ENCODE measurements at places on chromosomes 1 and 21.

- no peak for DNase-seq
Observed at GRCh38 chr1:230707732-230708630, 5.9 kb downstream of the AGT start.

DNA sequence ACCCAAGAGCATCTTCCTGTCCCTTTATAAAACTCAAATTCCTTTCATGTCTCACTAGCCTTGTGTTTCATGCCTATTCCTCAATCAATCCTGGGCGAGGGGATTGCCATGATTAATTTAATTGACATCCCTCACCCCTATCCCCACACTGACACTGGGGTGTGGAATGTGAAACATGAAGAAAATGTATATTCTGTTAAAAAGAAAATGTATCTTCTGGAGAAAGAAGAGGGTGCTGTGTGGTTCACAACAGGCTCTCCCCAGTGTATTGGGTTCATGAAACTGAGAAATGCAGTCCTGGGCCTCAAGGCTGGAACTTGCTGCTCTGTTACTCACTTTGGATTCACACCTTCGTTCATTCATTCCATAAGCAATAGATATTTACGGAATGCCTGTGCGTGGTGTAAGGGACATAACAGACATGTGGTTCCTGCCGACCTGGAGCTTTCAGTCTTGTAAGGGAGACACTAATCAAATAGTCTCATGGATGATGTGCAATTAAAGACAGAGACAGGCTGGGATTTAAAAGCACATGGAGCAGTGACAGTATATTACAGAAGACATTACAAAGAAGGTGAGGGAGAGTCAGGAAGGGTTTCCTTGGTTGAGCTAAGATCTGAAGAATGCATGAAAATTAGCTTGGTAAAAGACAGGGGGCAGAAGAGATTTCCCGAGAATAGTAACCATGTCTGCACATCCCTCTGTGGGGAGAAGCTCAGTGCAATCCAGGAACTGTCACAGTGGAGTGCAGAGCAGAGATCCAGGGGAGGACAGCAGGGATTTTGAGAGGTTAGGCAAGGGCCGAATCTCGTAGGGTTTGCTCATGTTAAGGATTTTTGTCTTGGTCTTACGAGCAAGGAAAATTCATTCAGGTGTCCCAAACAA is 32.1 kb downstream of the SERTAD4 start:
- no peak for DNase-seq

DNA sequence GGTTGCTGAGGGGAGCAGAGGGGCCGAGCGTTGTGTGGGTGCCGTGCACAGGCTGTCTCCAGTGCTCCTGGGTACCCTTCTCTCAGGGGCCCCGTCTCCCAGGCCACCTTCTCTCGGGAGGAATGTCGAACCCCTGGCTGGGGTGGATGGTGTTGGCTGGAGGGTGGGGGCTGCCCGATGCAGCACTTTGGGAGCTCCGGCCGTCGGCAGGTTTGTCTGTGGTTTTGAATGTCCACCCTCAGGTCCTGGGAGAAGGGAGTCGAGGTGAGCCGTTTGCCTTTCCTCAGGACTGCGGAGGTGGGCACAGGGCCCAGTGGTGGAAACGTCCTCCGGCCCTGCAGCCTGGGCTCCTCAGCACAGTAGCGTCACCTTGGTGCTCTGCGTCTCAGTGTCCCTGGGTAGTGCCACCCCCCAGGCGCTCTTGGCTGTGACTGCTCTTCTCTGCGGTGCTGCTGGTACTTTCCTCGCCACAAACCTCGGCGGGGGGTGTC is 14.5 kb downstream of the SLX9 start:
- DNase-seq, result no peak

DNA sequence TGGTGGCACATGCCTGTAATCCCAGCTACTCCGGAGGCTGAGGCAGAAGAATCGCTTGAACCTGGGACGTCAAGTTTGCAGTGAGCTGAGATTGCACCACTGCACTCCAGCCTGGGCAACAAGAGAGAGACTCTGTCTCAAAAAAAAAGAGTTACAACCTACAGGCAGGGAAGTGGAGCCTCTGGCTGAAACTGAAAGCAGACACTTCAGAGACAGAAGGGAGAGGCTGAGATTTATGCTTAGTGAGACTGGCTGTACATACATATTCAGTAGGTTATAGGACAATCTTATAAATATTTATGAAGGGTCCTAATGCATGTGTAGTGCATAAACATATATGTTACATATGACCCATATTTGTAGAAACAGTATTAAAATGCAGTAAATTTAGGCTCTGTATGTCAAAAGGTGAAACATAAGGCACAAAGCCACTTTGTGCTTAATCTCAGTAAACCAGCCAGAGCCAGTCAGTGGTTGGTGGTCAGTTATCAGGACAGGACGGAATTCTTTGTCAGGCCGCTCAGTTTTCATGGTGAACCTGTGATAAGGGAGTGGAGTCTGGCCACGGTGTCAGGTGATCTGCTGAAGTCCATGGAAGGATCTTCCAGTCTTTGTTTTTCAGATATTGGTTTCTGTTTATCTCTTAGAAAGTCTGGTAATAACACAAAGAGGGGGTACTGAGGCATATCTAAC is 13.7 kb downstream of the RHEX start:
- DNase-seq, result no peak

DNA sequence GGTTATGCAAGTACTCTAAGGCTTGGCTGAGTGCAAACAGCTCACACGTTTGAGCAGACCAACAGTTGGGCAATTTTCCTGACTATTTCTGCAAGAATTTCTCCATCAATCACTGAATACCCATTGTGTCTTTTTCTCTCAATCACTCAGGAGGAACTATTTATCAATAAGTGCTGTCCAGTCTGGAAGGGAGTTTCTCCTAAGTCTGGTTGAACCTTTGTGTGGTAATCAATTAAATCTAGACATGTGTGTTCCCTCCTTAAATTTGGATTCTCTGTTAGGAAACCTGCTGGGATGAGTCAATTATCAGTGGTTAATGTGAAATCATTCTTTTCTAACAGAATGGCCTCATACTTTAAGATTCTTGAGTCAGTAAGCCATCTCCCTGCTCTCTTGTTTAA is 6.8 kb upstream of the AADACL3 start:
- DNase-seq, result no peak

DNA sequence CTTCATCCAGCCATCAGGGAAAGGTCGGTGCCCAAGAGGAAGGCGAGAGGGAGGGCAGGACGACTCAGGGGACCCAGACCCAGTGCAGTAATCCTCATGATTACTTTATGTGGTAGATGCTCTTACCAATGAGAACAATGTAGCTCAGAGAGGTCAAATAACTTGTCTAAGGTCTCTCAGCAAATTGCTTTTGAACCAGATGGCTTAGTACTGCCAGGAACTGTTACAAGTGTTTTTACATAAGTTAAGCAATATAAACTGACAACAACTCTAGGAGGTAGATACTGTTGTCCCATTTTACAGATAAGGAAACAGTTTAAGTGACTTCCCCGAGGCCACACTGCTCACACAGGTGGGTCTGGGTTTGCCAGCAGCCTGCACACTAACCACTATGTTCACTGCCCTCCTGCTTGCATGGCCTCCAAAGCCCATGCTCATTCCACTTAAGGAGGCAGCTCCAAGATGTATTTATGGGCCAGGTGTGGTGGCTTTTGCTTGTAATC is 111.7 kb downstream of the LACTBL1 start:
- DNase-seq, result no peak

- DNase-seq, result no peak
Observed at GRCh38 chr1:57165546-57165945, 199.7 kb upstream of the C8B start.

- DNase-seq, result no peak
Observed at GRCh38 chr1:94597701-94598100, 56.1 kb upstream of the F3 start.

- DNase-seq, result no peak
Observed at GRCh38 chr1:23625459-23625858, 66.1 kb upstream of the RPL11 start.

DNA sequence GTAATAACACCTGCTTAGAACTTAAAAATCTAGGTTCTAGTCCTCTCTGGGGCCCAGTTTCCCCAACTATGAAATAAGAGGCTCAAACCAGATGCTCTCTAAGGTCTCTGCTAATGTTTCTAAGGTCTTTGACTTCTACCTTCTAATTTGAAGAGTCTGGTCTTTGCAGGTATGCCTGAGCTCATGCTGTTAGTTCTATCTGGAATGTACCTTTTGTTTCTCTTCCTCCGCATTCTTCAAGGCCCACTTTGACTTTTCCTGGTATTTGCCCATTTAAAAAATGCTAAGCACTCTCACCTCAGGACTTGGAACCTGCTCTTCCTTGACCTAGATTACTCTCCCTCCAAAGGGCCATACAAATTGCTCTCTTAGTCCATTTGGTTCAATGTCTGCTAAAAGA is 13.5 kb downstream of the SLC35D1 start:
- DNase-seq, result no peak

- DNase-seq, result no peak
Observed at GRCh38 chr1:157099633-157100009, at the start of gene ETV3L. TSS of gene ETV3L (minus strand) at chr1:157099808. CDS start at chr1:157099523, 285 bp downstream.

DNA sequence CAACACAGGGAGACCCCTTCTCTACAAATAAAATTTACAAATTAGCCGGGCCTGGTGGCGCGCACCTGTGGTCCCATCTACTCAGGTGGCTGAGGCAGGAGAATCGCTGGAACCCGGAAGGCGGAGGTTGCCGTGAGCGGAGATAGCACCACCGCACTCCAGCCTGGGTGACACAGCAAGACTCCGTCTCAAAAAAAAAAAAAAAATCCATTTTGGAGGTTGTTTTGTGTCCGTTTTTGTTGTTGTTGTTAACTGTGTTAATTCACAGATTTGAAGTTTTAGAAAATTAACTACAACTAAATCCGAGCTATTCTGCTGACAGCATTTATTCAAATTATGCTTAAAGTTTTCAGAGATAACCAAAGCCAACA is 618 bp downstream of the CLCC1 start:
- DNase-seq, result no peak

GRCh38 chr1:100458661-100459357 is 79.1 kb upstream of the GPR88 start:
- DNase-seq, result no peak

DNA sequence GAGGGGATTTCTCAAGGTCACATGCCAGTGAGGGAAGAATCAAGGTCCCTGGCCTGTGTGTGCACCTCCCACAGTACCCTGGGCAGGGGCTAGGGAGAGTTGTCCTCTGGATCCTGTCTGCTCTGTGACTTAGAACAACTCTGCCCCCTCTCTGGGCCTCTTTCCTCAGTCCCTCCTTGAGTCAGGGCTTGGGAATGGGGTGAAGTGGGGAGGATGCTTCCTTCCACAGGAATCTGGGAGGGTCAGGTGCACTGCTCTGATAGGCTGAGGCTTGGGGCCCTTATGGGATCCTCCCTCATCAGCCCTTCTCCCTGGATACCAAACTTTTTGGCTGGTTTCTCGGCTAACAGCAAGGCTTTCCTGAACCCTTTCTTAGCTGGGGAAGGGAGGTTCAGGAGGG is 2.5 kb downstream of the TRNP1 start:
- no peak for DNase-seq

GRCh38 chr1:15968172-15968571 is 7.7 kb downstream of the ZBTB17 start:
- no peak for DNase-seq

- DNase-seq, result no peak
Observed at GRCh38 chr1:10980094-10980577, 32.3 kb upstream of the TARDBP start.

- DNase-seq, result no peak
Observed at GRCh38 chr1:29889776-29890175, 653.5 kb downstream of the PTPRU start.

DNA sequence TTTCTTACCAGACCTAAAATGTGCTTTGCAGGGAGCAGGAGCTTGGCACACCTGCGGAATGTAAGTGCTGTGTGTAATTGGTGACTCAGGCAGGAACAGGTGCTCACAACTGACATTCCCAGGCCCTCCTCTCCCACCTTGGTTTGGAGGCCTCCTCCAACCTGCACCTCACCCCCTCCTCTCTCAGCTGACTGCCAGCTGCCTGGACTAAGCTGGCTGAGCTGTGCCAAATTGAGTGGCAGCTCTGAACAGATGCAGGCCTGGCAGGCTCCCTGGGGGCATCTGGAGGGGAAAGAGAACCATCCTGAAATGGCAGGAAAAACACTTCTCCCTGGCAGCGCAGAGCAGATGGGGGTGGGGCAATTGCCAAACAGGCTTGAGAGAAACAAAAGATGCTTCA is 91.7 kb upstream of the PGBD5 start:
- DNase-seq, result no peak

DNA sequence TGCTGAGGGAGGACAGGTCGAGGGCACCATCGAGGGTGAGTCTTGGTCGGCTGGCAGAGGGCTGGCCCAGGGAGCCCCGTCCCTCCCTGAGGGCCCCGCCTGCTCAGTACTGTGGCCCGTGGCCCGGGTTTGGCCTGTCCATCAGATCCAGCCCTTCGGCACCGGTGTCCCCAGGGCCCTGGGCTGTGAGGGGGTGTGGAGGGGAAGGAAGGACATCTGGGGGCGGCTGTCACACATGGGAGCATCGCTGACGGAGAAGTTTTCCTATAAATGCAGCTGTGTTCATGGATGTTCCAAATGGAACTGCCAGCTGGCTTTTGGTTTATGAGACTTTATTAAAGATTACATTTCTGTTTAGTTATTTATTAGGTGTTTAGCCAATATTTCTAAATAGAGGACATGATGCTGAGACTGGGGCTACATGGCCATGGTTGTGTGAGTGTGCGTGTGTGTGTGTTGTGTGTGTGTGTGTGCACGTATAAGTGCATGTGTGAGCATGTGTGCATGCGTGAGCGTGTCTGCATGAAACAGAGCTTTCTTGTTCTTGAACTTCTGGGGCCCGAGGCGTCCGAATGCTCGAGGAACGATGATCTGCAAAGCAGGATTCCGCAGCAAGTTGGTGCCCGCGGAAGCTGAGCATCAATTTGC is 54.3 kb downstream of the SLX9 start:
- DNase-seq, result no peak

DNA sequence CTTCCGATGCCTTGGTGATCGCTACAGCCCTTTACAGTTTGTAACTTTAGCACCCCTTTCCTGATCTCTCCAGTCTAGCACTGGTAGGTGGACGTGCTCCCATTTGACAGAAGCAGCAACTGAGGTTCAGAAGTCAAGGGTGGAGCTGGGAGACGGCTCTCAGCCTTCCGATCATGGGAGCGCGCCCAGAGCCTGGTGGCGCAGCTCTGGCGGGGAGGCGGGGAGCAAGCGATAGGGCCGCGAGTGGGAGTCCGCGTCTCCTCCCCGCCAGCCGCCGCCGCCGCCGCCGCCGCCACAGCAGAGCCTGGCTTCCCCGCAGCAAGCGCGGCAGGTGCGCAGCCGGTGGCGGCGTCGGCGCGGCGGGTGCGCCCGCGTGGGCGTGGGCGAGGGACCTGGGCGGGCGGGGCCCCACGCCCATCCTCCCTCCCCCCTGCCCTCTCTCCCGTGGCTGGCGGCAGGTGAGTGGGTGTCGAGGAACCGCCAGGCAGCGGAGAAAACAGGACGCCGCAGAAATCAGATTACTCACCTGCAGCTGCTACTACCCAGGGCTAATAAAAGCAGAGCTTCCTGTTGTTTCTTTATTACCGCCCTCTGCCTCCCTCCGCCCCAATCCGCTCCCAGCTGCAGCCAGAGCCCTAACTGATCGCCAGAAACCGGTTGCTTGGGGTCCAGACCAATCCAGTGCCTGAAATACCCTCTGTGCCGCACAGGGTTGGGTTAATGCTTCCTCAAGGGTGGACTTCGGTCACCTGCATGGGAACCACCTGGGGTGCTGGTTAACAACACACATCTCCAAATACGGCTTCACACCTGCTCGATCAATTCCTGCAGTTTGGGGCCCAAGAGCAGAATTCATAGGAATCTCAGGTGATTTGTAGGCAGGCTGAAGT is 60.2 kb upstream of the ID3 start:
- DNase-seq, result no peak

- no peak for DNase-seq
Observed at GRCh38 chr1:171433451-171433850, 51.9 kb upstream of the PRRC2C start.

- DNase-seq, result no peak
Observed at GRCh38 chr1:165439330-165439729, 5.6 kb downstream of the RXRG start.

All from cortex of kidney (tissue), 1 donor.